Pulmonary artery endothelial cell (primary cell): ENCODE measurements at places on chromosomes 4 and X. TPM values are rescaled to one million over a fixed set of nuclear protein-coding genes. Genes with fewer than 3 reads are reported as not detected.

Gene PCYT1B
- total RNA-seq, result under 0.01 and 0.11 TPM in 2 replicates

Gene COL25A1
- 0.14 and 4.0 TPM in 2 replicates for total RNA-seq

Gene CFP
- 0.13 and 0.18 TPM in 2 replicates for total RNA-seq

Gene ATP5ME
- 124 and 276 TPM in 2 replicates for total RNA-seq

Gene ERCC6L
- 4.7 and 8.3 TPM in 2 replicates for total RNA-seq

Gene CENPI
- 25.2 and 44.7 TPM in 2 replicates for total RNA-seq

Gene ABCG2
- 4.5 and 11.9 TPM in 2 replicates for total RNA-seq
